ENCODE measurements at places on chromosomes 16 and 17.

DNA sequence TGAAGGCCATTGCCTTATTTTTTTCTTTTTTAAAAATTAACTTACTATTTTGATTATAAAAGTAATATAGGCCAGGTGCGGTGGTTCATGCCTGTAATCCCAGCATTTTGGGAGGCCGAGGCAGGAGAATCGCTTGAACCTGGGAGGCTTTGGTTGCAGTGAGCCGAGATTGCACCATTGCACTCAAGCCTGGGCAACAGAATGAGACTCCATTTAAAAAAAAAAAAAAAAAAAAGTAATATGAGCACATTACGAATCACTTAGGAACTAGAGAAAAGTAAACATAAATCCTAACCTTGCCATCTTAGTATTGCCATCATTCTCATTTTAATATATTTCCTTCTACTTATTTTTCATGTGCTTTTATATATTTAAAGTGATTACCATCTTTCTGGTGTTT is 12.9 kb upstream of the TACO1 start:
- DNase-seq = no peak

GRCh38 chr16:67248401-67249177 is at the start of gene SLC9A5:
SLC9A5 (plus strand) TSS chr16:67248979; CDS start chr16:67249015, 36 bp downstream.
- DNase-seq = no peak

GRCh38 chr17:38628441-38628840 is 22.7 kb upstream of the SRCIN1 start:
- no peak for DNase-seq

- peak; percentile 77 for DNase-seq
These were observed at the start of gene RILP for GRCh38 chr17:1649844-1650501. RILP (minus strand) TSS chr17:1649866; CDS start chr17:1649804, 62 bp downstream.

- no peak for DNase-seq
These were observed 1.1 kb upstream of the ALOX12 start for GRCh38 chr17:6994666-6995256.

- DNase-seq = no peak
These were observed 17.6 kb upstream of the SP2 start for GRCh38 chr17:47878203-47879027.

GRCh38 chr16:8572919-8573724 is 17.2 kb downstream of the TMEM114 start:
- DNase-seq = peak; percentile 47

DNA sequence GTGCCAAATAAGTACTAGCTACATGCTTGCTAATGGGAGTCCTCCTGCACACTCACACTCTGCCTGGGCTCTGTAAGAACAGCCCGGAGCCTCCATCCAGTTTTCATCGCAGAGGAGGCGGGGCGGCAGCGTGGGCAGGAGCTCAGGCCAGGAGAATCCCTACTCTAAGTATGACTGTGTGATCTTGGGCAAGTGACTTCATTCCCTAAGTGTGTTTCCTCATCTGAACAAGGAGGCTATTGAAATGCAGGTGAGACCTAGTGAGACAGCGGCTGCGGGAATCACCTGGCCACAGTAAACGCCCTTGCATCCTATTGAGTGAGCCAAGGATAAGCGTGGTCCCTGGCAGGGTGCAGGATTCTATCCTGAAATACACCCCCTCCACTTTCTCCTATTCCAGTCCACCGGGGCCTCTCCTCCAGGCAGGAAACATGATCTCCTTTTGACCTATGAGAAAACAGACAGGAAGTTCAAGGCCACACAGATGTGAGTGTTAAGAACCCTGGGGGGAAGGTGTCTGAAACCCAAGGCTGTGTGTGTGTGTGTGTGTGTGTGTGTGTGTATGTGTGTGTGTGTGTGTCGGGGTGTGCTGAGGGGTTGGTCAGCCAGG is 5.2 kb upstream of the RAI1 start:
- DNase-seq = no peak

DNA sequence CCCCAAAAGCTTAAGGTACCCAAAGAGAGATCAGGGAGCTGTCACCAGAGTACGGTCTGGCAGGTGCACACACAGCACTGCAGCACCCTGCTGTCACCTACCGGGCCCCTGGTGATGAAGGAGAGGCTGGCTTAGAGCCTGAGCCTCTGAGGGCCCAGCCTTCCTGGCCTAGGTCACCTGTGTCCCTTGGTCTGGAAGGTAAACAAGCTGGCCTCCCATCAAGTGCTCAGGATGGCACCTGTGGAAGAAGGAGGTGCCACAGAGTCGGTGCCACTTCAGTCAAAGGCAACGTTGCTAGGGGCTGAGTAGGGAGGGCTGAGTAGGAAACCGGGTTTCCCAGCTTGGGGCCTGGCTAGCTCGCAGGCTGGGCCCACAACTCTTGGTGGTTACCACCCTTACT is 70.7 kb downstream of the COG7 start:
- no peak for DNase-seq
